Activated CD4-positive, alpha-beta T cell treated with anti-CD3 and anti-CD28 coated beads for 36 hours (primary cell): ENCODE measurements at places on chromosomes 2 and 18.

DNA sequence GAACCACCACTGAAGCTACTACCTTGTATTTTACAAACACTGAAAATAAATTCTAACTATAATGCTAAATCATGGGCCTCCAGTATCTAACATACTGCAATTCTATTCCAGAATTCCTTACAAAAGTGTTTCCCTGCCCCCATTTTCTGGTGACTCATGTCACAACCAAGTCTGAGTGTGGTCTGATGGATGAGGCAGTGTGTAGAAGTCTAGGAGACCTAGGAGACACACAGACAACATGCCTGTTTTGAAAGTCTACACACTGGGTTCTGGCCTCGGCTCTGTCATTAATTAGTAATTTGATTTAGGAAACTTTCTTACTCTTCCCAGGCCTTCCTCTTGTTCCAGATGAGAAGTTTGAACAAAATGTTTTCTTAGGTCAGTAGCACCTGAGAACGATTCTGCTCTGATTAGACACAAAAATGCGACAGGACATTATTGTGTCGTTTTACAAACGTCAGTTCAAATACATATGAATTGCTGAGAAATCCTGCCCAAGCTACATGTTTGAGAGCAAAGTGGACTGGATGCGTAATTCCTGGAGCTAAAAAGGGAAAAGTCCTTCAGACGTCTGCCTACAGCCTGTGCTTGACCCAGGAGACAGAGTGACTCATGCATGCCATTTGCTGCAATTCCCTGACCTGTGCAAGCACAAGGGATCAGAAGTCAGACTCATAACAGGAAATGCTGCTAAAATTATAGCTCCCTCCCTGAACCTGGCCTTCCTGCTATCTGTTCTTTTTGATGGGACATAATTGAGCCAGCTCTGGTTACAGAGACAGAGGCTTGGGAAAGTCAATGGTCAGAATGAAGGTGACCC lies 494.4 kb downstream of the SOX11 start:
- DNase-seq, result no peak

GRCh38 chr2:38075507-38076151 lies at the start of gene CYP1B1:
CYP1B1 (minus strand) TSS chr2:38076151; CDS start chr2:38075388, 763 bp downstream.
- DNase-seq, result peak; percentile 25

DNA sequence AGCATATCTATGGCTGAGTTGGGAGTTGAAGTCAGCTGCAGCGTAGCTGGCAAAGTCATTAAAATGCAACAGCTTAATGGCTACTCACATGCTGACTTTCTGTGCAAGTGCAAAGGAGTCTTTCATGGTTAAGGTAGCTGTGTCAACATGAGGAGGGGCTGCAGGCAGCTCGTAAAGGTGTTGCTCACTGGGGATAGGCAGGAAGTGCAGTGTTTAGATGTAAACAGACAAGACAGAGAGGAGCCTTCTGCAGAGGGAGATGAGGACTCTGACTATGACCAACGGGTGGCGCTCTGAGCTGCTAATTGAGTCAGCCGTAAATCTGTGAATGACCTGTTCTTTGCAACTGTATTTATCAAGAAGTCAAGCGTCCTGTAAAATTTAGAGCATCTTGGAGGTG lies 22.3 kb upstream of the CAVIN2 start:
- DNase-seq, result peak; percentile 31

- DNase-seq, result no peak
These were observed 22.5 kb upstream of the RMND5A start for GRCh38 chr2:86697551-86698104.

- DNase-seq, result peak; percentile 54
These were observed 68.3 kb downstream of the SPTBN1 start for GRCh38 chr2:54524226-54524991.

DNA sequence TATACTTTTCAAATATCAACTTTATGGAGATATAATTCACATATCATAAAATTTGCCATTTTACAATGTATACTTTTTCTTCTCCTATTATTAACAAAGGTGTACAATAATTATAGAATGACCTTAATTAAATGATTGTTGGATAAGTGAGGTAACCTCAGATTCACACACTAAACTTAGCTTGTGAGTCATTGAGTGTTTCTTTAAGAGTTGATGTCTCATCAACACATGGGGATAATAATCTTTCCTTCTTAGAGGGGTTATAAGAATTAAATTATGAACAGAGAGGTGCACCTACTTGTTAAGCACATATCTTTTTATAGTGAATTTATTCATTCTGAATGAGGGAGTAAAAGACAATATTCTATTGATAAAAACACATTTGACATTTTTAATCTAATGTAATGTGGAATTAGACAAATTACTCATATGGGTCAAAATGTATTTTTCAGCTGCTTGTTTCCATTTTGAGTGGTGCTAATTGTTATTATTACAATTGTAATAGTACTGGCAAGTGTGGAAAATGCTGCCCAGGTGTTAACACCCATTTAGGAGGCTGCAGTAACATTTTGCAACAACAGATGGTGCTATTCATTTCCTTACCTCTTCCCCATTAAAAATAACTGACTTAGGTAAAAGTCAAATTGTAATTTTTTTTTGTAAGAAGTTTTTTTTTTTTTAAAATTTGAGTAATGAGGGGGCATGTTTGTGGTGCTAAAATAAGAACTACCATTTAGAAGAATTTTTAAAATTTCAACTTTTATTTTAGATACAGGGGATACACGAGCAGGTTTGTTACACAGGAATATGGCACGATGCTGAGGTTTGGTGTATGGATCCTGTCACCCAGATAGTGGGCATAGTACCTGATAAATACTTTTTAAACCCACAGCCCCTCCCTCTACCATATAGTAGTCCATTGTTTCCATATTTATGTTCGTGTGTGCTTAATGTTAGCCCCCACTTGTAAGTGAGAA lies 32.1 kb upstream of the DYNAP start:
- DNase-seq, result no peak

DNA sequence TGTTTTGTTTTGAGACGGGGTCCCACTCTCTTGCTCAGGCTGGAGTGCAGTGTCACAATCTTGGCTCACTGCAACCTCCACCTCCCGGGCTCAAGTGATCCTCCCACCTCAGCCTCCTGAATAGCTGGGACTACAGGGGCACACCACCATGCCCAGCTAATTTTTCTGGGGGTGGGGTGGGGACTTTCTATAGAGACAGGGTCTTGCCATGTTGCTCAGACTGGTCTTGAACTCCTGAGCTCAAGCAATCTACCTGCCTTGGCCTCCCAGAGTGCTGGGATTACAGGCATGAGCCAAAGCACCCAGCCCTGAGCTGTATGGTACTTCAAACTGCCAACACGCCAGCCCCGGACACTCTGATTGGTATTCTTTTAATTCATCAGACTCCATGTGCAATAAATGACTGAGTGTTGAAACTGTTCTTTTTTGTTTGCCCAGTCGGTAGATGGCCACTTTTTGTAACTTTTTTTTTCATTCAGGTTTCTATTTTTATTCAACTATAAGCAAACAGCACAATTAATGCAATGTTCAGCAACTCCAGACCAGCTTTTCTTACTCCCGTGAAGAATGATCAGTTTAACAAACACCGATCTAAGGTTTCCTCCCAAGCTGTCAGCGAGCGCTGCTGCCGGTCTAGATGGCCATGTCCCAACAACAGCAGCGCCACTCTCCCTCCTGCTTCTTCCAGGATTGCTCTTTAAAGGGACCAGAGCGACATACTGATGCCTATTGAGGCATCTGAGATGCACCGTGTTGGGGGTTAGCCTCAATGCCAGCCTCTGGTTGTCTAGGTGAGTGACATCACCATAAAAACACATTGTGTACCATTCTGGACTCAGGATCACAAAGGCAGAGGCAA lies 12.5 kb upstream of the TGOLN2 start:
- no peak for DNase-seq
